ENCODE measurements at places on chromosomes 12 and 14. TPM values are rescaled to one million over a fixed set of nuclear protein-coding genes. Genes with fewer than 3 reads are reported as not detected.
A peak's percentile ranks its signal among the peaks of the same experiment; 100 is the strongest.

- no peaks in the 10 kb centered on the region for H3K36me3 ChIP-seq
- no peaks in the 10 kb centered on the region for H3K4me1 ChIP-seq
- H3K27ac ChIP-seq = peak overlapping the region; percentile 16
These were observed 49.9 kb downstream of the PTHLH start for GRCh38 chr12:27922531-27923139.

GRCh38 chr12:107536613-107537012, 149.0 kb upstream of the PWP1 start:
- DNase-seq = no peak
- no peaks in the 10 kb centered on the region for H3K36me3 ChIP-seq
- H3K27ac ChIP-seq = no peak overlapping the region
- H3K27me3 ChIP-seq = no peaks in the 10 kb centered on the region
- H3K4me3 ChIP-seq = no peak overlapping the region
- H3K4me1 ChIP-seq = no peaks in the 10 kb centered on the region

DNA sequence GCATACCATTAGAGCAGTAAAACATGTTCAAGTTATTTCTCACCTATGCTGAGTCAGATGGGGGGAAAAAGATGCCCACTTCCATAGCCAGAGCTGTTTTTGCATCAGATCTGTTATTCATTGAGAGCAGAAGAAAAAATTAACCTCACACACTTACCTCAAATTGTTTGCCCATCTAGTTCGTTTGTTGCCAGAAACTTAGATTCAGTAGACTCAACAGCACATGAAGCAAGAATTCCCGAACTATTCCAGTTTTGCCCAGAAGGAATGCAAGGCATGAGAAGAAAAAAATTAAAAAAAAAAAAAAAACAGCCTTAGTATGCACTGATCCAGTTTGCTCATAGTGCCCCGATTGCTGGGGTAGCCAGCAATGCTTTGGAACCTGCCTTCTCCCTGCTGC, 12.4 kb upstream of the DPF3 start:
- no peaks in the 10 kb centered on the region for H3K27me3 ChIP-seq
- H3K4me3 ChIP-seq = no peak overlapping the region
- no peak for DNase-seq
- H3K4me1 ChIP-seq = no peaks in the 10 kb centered on the region
- H3K27ac ChIP-seq = no peak overlapping the region

DNA sequence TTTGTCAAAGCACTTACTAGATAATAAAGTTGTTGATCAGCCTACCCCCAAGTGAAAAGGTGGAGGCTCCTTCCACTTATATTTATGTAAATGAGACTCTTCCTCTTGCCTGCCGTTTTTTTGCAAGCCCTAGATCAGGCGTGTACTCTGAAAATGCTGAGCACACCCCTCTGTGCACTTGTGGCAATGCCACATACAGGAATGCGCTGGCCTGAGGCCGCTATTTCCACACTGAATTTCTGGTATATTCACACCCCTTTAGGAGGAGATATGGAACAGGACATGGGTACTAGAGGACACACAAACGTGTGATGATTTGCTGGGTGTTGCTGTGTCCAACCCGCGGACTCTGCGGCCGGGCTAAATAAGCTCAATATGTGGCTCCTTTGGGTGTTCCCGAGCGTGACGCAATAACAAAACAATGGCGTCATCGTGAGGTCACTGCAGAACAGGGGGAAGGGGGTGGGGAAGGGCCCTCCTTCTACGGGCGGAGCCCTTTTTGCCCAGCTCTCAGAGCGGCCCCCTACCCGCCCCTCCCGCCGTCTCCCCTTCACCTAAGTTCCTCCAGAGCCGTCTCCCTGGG, 554 bp upstream of the TSPAN31 start:
- no peaks in the 10 kb centered on the region for H3K36me3 ChIP-seq
- H3K4me1 ChIP-seq = peaks cover 8% of the 10 kb centered on the region
- peak overlapping the region; percentile 100 for H3K27ac ChIP-seq
- H3K27me3 ChIP-seq = peaks cover 3% of the 10 kb centered on the region
- DNase-seq = peak; percentile 77

The MUCL1 gene
- total RNA-seq = 3.4 TPM
